ENCODE measurements at places on chromosomes 2 and 18. TPM values are rescaled to one million over a fixed set of nuclear protein-coding genes. Genes with fewer than 3 reads are reported as not detected.

DNA sequence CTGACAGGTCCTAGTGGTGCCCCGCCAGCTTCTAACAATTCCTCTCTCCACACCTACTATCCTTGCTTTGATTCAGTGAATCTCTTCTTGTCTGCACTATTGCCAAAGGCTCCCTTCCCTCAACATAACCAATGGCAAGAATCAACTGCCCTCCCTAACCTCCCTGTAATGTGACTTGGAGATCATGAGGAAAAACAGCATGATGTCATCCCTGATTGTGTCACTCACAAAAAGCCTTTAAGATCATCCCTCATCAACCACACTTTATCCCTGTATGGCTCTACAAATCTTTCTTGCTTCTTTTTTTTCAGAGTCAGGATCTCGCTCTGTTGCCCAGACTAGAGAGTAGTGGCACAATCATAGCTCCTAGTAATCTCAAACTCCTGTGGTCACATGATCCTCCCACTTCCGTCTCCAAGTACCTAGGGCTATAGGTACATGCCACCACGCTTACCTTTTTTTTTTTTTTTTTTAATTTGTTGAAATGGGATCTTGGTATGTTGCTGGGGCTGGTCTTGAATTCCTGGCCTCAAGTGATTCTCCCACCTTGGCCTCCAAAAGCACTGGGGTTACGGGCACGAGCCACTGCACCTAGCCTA is 19.7 kb downstream of the SAP130 start:
- H3K27ac ChIP-seq: no peak overlapping the region
- no peaks in the 10 kb centered on the region for H3K27me3 ChIP-seq
- peaks cover 34% of the 10 kb centered on the region for H3K36me3 ChIP-seq
- H3K4me1 ChIP-seq: no peaks in the 10 kb centered on the region
- DNase-seq: no peak

TBR1 gene
- not detected for total RNA-seq

- no peak overlapping the region for H3K4me3 ChIP-seq
- H3K4me1 ChIP-seq: no peaks in the 10 kb centered on the region
- DNase-seq: no peak
Measured at GRCh38 chr18:42437646-42438045, 482.6 kb downstream of the PIK3C3 start.

DNA sequence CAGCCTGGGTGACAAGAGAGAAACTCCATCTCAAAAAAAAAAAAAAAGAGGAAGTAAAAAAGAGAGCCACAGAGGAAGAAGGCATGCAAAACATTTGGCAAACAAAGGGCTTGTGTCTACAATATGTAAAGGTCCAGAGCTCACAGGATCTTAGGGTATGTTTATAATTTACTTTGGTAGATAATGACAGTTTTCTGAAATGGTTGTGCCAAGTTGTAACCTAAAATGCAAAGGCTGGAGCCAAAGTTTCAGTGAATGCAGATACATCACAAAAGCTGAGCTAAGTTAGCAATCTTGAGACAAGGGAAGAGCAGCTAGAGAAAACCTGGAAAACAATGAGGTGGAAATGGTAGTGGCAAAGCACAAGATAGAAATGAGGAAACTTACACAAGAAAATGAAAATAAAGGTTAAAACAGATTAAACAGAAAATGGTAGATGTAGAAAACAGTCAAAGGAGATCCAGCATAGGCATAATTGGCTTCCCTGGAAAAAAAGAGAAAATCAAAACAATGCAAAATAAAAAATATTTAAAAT is 77.5 kb upstream of the HK2 start:
- no peak overlapping the region for H3K27ac ChIP-seq
- no peaks in the 10 kb centered on the region for H3K27me3 ChIP-seq
- no peak overlapping the region for H3K4me3 ChIP-seq
- no peaks in the 10 kb centered on the region for H3K4me1 ChIP-seq
- H3K36me3 ChIP-seq: no peaks in the 10 kb centered on the region

GAD1 gene
- total RNA-seq: not detected

- no peak for DNase-seq
- H3K4me3 ChIP-seq: peak overlapping the region; percentile 69
- H3K27ac ChIP-seq: peak overlapping the region; percentile 75
- H3K36me3 ChIP-seq: no peaks in the 10 kb centered on the region
Measured at GRCh38 chr2:208025814-208026184, 472 bp upstream of the PLEKHM3 start.

- no peaks in the 10 kb centered on the region for H3K27me3 ChIP-seq
- H3K27ac ChIP-seq: no peak overlapping the region
- H3K36me3 ChIP-seq: no peaks in the 10 kb centered on the region
- DNase-seq: no peak
- no peak overlapping the region for H3K4me3 ChIP-seq
Measured at GRCh38 chr2:102473631-102474030, 605 bp downstream of the SLC9A4 start.

DBI gene
- 87.4 TPM for total RNA-seq

FEV gene
- 0.71 TPM for total RNA-seq

GRCh38 chr2:105595536-105595935 is 149.2 kb upstream of the NCK2 start:
- H3K4me1 ChIP-seq: no peaks in the 10 kb centered on the region
- H3K36me3 ChIP-seq: no peaks in the 10 kb centered on the region
- DNase-seq: no peak
- H3K27me3 ChIP-seq: no peaks in the 10 kb centered on the region

DNA sequence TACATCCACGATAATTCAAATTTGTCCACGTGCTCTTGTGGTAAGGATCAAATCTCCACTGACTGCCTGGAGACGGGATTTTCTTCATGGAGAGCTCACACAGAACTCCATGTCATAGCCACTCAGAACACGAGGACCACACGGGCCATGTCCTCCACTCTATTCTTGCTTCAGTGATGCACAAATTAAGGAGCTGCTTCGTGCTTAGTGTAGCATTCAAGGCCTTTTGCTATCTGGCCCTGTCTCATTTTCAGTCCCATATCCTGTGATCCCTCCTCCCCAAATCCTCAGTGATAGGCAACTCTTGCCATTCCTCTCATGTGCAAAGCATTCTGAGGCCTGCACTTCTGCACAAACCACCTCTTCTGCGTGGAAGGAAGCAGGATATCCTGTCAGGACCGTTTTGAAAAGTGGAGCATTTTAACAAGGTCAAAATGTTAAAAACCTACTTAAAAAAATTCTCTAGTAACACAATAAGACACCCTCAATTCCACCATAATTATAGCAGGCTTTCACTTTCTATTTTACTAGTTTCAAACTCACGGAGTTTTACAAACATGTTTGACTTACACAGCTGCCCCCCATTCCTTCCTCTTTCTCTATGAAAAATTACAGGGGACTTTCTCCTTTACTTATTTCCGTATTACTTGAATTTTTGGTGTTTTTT is 35.2 kb downstream of the ST3GAL5 start:
- DNase-seq: no peak
- H3K27me3 ChIP-seq: no peaks in the 10 kb centered on the region
- H3K27ac ChIP-seq: peak overlapping the region; percentile 53

GRCh38 chr2:223042704-223043118 is 9.3 kb upstream of the KCNE4 start:
- H3K4me1 ChIP-seq: peaks cover 17% of the 10 kb centered on the region
- H3K27me3 ChIP-seq: no peaks in the 10 kb centered on the region
- no peak overlapping the region for H3K4me3 ChIP-seq
- H3K27ac ChIP-seq: no peak overlapping the region

Measured in sigmoid colon (tissue), 7 donors.